Activated T-cell treated with anti-CD3 and anti-CD28 coated beads for 1 hour (primary cell): ENCODE measurements at places on chromosomes 4 and X.

DNA sequence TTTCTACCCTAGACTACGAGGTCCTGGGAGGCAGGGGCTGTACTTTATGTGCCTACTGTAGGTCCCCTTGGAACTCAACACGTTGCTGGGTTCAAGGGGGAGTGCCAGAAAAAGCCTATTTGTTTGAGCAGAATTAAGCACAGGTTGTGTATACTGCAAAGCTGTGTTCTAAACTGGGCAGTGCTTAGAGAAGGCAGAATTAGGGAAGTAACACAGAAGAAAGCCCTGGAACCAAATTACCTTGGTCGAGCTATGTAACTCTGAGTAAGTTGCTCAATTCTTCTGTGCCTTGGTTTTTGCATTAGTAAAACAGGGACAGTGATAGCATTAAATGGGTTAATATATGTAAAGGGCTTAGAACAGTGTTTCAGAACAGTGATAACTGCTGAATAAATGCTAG lies 245.0 kb upstream of the SFRP2 start:
- no peak for DNase-seq

- no peak for DNase-seq
Observed at GRCh38 chrX:12308420-12308819, 170.1 kb downstream of the FRMPD4 start.

GRCh38 chr4:53507671-53508286 lies 83.5 kb downstream of the LNX1 start:
- DNase-seq, result no peak

DNA sequence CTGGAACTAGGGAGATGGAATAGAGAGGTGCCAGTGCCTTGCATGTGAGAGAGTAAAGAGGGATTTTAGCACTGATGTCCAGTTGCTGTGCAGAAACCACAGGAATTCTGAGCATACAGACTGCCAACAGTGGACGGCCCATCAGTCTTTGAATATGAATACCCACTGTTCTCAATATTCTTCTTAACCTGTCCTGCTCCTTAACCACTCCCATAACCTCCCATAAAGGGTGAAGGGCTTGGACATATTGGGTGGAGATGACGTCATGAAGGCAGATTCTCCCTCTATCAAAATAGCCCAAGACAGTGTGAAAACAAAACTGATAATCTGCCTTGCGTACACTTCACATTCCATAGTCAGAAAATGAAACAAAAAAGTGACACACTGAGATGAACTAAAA lies 1313.7 kb upstream of the PABPC4L start:
- DNase-seq, result no peak
